ENCODE measurements at places on chromosomes 5 and 9. TPM values are rescaled to one million over a fixed set of nuclear protein-coding genes. Genes with fewer than 3 reads are reported as not detected.

Gene ODF2
- total RNA-seq, result 11.9 TPM

Gene DDX31
- 13.7 TPM for total RNA-seq

Gene PCDHGC5
- 0.21 TPM for total RNA-seq

Gene WDR31
- 1.2 TPM for total RNA-seq

Gene PRLR
- under 0.01 TPM for total RNA-seq

Gene ZDHHC11B
- total RNA-seq, result 0.24 TPM

Gene OXCT1
- total RNA-seq, result 8.2 TPM

Gene CBY3
- total RNA-seq, result not detected

Gene CRB2
- under 0.01 TPM for total RNA-seq

Gene FOXD4L5
- 0.24 TPM for total RNA-seq

Gene INSL6
- not detected for total RNA-seq

Gene PLCXD3
- under 0.01 TPM for total RNA-seq
